ENCODE measurements at places on chromosomes 5 and 9.

- DNase-seq, result no peak
Measured at GRCh38 chr9:125411171-125411756, 149.6 kb downstream of the GAPVD1 start.

- no peak for DNase-seq
Measured at GRCh38 chr5:126454081-126454480, 30.9 kb downstream of the GRAMD2B start.

GRCh38 chr9:129983891-129984290 lies 59.1 kb downstream of the FNBP1 start:
- DNase-seq, result no peak

DNA sequence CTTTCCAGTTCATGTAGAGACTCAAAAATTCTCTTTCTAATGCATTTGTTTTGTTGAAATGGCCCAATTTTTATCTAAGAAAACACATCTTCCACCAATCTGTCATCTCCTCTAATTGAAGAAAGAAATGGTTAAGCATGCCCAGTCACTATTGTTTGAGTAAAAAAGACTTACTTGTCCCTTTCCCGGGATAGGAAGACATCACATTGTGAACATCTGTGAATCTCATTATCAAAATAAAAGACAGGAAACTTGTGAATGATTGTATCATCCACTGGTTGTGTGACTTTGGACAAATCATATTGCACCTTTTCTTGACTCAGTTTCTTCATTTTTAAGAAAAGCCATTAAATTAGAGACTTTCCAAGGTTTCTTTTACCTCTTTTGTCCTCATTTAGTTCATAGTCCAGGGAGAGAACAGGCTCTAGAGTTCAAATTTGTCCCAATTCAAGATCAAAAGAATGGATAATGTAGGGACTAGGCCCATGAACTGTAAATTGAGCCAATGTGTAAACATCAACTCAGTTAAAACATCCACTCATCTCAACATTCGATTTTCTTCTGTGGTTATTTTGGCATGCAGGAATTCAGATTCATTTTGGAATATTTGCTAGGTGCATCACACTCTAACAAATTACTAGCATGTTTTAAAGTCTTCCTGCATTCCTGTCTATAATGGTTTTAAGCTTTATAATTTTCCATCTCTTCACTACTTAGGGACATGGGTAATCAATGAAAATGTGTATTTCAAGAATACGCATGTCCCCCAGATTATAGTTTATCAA lies 838.0 kb upstream of the WWC1 start:
- no peak for DNase-seq

DNA sequence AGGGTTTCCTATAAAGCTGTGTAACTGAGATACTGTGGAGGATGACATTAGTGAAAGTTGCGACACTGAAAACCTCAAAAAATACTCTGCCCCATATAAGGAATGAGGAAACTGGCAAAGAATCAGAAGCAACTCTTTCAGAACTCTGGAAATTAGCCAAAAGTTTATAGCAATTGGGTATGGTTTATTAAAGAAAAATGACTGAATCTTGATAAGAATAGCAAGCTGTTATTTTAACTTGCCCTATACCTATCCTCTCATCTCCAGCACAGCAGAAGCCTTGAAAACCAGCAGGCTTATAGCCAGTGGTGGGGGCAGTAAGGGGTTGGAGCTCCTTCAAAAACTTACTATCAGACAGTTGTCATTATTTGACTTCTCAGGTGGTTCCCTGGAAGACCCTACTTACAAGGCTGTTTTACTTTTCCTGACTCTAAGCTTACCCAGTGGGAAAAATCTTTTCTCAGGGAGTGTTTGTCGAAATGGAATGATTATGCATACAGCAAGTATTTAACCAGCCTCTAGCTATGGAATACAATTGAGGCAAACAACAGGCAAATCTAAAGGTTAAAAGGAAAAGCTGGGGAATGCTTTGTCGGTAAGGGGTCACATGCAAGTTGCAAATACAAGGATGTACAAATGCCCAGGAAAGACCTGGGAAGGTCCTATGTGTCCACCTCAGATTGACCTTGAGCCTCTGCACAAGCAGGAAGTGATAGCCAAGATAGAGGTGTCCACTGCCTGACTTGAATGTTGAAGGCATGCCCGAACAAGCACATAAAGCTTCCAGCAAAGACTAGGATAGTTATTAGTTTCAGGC lies 21.0 kb upstream of the FAM151B start:
- no peak for DNase-seq

Measured in brain pericyte (primary cell).